ENCODE measurements at places on chromosomes 2 and 18.

GRCh38 chr2:7840651-7841380 lies 841.0 kb upstream of the ID2 start:
- DNase-seq, result no peak

GRCh38 chr18:45830917-45831316 lies 5.4 kb downstream of the SIGLEC15 start:
- DNase-seq, result no peak

DNA sequence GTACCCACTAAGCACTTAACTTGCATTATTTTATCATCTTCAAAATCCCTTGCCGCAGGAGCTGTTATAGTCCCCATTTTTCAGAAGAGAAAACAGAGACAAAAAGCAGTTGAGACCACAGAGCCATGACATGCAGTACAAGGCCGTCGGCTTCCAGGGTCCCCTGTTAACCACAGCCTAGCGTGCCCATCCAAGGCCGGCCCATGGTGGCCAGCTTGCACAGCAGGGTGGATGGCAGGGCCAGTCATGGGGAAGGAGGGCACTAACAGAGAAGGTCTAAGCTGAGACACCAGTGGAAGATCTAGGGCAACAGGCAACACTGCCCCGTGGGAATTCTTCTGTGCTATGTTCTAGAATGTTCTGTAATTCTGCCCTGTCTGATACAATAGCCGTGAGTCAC lies 192.6 kb upstream of the ID2 start:
- DNase-seq, result no peak

- no peak for DNase-seq
These were observed 8.5 kb downstream of the SP9 start for GRCh38 chr2:174343343-174343622.

GRCh38 chr2:26712486-26713465 lies 20.3 kb downstream of the KCNK3 start:
- peak; percentile 78 for DNase-seq

DNA sequence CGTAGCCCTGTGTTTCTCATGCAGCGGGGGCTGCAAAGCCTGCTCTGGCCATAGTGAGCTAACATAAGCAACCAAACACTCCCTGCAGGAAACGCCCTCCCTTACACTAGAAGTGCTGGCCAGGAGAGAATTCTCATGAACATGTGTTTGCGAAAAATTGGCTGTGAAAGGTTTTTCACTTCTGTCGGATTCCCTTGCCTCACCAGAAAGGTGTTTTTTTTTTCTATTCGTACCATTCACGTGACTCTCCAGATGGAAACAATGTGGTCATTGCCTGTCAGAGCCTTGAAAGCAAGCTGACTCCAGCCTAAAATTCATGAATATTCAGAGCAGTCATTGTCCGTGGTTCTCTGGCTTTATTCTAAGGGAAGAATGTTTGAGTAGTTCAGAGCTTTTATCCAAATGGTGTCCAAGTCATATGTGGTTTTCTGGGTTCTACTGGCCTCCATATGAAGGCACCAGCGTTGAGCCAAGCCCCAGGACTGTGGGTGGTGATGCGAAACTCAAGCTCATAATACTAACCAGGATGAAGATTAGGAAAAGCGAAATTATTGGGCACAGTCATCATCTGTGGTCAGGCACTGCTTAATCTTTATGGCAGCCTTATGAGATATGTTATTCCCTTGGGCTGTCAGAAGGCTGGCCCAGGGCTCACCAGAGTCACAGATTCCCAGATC lies 236.4 kb downstream of the ALPK2 start:
- DNase-seq, result peak; percentile 46

DNA sequence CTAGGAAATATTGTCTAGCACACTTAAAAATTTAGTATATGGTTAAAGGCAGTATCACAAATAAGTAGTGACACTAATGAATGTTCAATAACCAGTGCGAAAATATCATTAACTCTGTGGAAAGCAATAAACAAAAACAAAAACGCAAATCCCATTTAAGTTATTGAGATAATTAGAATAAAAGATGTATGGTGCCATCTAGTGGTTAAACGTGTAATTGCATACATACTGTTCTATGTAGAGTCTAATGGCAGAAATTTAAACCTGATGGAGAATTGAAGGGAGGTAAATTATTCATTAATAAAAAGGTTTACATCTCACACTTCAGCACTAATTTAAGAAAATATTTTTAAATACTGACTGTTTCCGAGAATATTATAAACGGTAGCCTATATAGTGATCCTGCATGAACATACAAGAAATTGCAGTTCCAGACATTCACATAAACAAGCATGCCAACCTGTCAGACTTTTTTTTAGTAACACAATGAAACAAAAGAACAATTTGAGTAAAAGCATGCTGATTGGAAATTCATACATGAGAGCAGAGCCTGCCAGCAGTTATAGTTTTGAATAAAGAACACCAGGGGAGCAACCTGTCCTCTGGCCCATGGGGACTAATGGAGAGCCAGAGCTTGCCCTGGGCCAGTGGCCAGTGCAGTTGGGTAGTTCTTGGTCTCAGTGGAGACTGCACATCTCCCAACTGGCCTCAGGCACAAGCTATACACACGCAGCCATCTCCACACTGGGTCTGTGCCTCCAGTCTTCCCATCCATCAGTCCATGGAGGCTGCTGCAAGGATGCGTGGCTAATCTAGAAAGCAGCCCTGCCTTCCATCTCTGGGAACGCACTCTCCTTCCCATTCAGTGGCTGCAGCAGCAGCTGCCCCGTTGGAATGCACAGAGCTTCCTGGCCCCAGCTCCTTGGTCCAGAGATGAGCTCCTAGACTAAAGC lies 28.0 kb downstream of the GCG start:
- peak; percentile 64 for DNase-seq

- no peak for DNase-seq
These were observed 58.6 kb upstream of the CHN1 start for GRCh38 chr2:175063741-175064140.

DNA sequence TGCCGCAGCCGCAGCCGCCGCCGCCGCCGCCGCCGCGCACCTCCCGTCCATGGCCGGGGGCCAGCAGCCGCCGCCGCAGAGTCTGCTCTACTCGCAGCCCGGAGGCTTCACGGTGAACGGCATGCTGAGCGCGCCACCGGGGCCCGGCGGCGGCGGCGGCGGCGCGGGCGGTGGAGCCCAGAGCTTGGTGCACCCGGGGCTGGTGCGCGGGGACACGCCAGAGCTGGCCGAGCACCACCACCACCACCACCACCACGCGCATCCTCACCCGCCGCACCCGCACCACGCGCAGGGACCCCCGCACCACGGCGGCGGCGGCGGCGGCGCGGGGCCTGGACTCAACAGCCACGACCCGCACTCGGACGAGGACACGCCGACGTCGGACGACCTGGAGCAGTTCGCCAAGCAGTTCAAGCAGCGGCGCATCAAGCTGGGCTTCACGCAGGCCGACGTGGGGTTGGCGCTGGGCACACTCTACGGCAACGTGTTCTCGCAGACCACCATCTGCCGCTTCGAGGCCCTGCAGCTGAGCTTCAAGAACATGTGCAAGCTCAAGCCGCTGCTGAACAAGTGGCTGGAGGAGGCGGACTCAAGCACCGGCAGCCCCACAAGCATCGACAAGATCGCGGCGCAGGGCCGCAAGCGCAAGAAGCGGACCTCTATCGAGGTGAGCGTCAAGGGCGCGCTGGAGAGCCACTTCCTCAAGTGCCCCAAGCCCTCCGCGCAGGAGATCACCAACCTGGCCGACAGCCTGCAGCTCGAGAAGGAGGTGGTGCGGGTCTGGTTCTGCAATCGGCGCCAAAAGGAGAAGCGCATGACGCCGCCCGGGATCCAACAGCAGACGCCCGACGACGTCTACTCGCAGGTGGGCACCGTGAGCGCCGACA lies 2.4 kb downstream of the POU3F3 start:
- DNase-seq, result no peak

DNA sequence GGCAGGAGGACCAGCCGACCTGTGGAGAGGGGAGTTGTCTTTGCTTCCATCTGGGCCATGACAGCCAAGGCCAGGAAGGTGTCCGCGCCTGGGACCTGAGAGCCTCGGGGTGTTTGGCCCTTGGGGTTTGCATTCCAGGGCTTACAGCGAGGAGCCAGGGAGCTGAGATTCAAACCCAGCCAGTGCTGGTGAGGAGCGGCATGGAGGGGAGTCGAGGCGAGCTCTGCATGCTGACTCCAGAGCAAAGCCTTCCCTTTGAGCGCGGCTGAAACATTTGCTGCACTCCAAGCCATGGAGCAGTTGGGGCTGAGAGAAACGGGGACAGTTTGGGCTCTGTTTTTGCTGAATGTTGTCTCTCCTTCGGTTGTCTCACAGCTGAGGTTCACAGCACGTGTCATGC lies 77.4 kb downstream of the TWIST2 start:
- no peak for DNase-seq

DNA sequence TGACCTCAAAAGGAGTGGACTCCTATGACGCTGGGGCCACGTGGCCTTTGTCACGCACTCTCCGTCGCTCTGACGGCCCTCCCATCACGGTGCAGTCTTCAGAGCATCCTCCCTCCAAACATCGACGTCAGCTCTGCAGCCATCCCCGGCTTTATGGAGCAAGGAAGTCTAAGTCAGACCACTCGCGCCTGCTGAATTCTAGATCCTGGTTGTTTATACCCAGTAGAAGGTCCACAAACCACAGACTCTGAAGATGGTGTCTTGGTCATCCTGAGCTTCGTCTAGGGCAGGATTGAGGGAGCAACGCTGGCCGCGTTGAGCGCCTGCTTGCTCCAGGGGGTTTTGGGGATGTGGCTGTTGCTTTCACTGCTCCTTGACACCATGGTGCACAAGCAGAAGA lies 228.0 kb upstream of the SALL3 start:
- no peak for DNase-seq

GRCh38 chr18:9741406-9741792 lies 33.3 kb downstream of the RAB31 start:
- DNase-seq, result no peak

DNA sequence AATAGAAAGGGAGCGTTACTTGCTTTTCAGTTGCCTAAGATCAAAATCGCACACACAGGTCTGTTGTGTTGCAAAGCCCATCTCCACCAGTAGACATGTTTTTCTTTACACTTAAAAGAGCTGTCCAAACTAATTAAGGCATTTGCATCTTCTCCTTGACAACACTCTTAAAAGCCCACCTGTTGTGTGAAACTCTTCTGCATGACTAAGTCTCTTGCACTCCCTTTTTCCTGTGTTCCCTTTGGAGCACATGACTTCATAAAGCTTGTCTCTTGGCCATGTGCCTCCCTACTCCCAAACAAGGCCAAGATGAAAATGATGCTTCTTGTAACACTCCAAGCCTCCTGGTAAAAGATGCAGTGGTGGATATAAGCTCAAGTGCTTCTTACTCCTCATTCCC lies 26.1 kb downstream of the PID1 start:
- DNase-seq, result no peak

- no peak for DNase-seq
These were observed 40.2 kb downstream of the LMAN2L start for GRCh38 chr2:96699621-96700020.

DNA sequence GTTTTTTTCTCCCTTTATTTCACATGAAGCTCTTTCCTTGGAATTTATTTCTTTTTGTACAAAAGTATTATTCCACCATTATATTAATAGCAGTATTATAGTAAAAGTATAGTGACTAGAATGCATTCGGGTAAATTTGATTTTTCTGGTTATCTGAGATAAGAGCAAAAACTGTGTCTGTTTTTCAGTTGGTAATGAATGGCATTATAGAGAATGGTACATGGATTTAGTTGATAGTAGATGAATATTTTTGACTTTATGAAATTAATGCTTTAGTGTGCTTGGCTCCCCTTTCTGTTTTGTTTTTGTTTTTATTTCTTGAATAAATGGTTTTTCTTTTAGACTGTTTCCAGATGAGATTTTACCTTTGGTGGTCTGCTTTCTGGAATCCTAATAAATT lies 71.8 kb downstream of the MTA3 start:
- DNase-seq, result no peak

- no peak for DNase-seq
These were observed 136.8 kb downstream of the ESCO1 start for GRCh38 chr18:21463718-21464117.

DNA sequence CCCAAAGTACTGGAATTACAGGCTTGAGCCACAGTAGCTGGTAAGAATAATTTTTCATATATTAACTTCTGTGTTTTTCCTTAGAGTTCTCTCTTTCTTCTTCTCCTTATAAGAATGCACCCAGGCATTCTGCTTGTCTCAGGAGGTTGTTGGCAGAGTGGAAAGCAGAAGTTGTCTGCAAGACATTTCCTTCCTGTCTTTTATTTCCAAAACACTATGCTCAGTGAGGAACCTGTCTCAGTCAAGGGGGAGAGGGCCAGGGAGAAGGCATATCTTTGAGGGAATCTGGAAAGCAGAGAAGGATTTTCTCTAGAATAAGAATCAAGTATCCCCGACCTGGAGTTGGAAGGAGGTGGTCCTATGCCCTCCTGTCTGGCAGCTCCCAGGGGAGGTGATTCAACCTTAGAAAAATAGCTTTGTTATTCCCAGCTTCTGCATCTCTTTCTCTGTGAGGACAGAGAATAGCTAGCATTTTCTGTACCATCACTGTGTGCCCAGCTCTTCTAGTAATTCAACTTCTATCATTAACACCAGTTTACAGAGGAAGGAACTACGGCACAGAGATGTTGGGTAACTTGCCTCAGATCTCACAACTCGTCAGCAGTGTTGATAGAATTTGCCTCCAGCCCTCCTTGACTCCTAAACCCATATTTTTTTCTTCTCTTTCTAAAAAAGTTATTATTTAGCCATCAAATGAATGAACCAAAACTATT lies 3.8 kb upstream of the LPIN2 start:
- peak; percentile 34 for DNase-seq

GRCh38 chr2:115942800-115943199 lies 1500.4 kb downstream of the DPP10 start:
- DNase-seq, result no peak

- no peak for DNase-seq
These were observed 183.1 kb downstream of the INO80D start for GRCh38 chr2:205902900-205903237.

DNA sequence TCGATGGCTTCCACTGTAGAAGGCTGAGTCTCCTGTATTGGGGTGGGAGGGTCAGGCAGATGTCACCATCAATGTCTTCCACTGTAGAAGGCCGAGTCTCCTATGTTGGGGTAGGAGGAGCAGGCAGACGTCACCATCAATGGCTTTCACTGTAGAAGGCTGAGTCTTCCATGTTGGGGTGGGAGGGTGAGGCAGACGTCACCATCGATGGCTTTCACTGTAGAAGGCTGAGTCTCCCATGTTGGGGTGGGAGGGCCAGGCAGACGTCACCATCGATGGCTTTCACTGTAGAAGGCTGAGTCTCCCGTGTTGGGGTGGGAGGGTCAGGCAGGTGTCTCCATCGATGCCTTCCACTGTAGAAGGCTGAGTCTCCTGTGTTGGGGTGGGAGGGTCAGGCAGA lies 117.5 kb upstream of the TPO start:
- DNase-seq, result no peak

- DNase-seq, result no peak
These were observed 12.0 kb downstream of the EXOC6B start for GRCh38 chr2:72813841-72814240.

Measured in umbilical cord (tissue), 2 donors.